Dermis microvascular lymphatic vessel endothelial cell (primary cell): ENCODE measurements at places on chromosomes 7 and 10. TPM values are rescaled to one million over a fixed set of nuclear protein-coding genes. Genes with fewer than 3 reads are reported as not detected.

Gene KEL
- 0.13 TPM in 1 of 2 replicates, not detected in the other for total RNA-seq

Gene CAV2
- total RNA-seq, result 155 and 161 TPM in 2 replicates

Gene TIMM23B
- 7.1 and 9.4 TPM in 2 replicates for total RNA-seq

Gene ANKRD61
- total RNA-seq, result under 0.01 and 0.25 TPM in 2 replicates

Gene ELAPOR2
- 84.7 and 101 TPM in 2 replicates for total RNA-seq

Gene LIPF
- total RNA-seq, result not detected in 2 replicates
